GM23338 (cell line): ENCODE measurements at places on chromosomes 1 and 21.

GRCh38 chr1:54546651-54547401 lies 1.2 kb upstream of the ACOT11 start:
- DNase-seq = no peak

GRCh38 chr1:45410850-45411509 lies 70.7 kb upstream of the MUTYH start:
- DNase-seq = no peak

- no peak for DNase-seq
These were observed 98.3 kb upstream of the FMN2 start for GRCh38 chr1:239993366-239993765.

- DNase-seq = no peak
These were observed 199.7 kb downstream of the TBX15 start for GRCh38 chr1:118788463-118788862.

DNA sequence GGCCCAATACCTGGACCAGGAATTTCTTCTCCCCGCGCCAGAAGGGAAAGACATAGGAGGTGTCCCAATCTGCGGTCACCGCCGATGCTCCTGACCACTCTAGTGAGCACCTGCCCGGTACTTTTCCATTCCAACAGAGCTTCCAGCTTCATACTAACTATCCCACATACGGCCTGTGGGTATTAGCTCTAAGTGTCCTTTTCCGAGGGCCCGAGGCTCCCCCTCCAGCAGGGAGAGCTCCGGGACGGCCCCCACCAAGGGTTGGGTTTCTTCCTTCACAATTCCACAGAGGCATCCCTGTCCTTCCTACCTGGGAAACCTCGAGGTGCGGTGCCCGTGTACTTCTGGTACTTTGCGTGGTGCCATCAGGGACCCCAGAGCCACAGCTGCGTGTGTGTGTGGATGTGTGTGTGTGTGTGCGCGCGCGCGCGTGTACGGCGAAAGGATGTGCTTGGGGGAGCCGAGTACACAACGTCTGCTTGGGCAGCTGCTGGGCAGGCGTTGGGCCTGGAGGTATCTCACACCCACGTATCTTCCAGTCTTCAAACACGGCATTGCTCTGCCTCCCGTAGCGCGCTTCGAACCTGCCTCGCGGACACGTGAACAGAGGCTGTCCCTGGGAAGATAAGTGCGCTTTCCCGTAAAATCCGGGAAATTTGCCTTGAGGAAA lies 2.4 kb upstream of the SIM2 start:
- peak; percentile 55 for DNase-seq

DNA sequence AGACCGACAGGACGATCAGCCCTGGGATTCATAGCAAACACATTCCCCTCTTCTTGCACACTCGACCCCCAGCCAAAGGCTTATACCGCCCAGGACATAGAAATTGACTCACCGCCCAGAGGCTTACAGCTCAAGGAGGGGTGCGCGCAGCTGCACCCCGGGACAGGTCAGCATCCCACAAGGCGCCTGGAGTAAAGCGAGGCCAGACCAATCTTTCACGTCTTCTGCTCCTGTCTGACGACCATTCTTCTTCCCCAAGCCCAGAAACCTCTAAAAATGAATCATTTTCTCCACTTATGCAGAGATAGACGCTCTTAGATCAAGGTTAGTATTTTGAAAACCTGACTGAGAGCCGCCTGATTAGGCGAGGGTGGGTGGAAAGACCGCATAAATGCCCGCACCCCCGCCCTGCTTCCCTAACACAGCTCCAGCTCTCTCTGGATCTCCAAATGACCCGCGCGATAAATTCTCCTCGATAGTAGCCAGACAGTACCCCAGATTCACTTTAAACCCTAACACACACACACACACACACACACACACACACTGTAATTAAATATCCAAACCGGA lies 1.9 kb upstream of the LHX8 start:
- DNase-seq = peak; percentile 42

- DNase-seq = peak; percentile 74
These were observed 38.8 kb upstream of the SRSF10 start for GRCh38 chr1:24018611-24019580.

DNA sequence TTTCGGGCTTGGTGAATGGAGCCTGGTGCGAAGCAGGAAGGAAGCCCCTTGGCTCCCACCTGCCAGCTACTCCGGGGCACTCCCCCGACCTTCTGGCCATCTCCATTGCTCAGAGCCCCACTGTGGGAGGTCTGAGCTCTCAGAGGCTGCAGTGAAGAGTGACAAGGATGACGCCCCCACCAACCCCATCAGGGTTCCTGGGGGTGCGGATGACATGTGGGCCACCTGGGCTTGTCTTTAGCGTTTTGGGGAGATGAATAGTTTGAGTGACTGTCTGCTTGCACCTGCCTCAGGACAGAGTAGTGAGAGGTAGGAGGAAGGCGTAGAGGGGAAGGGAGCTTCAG lies 43.2 kb upstream of the LBR start:
- no peak for DNase-seq

GRCh38 chr1:246609632-246610031 lies 43.4 kb downstream of the CNST start:
- no peak for DNase-seq

- no peak for DNase-seq
These were observed 35.5 kb downstream of the CRP start for GRCh38 chr1:159678939-159679338.
